Fibroblast of skin of left biceps (primary cell): ENCODE measurements at places on chromosomes 12 and 14.

DNA sequence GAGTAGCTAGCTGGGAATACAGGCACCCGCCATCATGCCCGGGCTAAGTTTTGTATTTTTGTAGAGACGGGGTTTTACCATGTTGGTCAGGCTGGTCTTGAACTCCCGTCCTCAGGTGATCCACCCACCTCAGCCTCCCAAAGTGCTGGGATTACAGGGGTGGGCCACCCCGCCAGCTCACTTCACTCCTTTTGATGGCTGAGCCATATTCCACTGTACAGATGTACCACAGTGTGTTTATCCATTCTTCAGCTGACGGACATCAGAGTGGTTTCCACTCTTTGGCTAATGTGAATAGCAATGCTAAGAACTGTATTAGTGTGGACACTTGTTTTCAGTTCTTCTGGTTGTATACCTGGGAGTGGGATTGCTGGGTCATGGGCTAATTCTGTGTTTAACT is 29.5 kb downstream of the SNRNP35 start:
- DNase-seq: no peak

GRCh38 chr12:119807380-119807779 is 69.7 kb downstream of the CIT start:
- DNase-seq: no peak

DNA sequence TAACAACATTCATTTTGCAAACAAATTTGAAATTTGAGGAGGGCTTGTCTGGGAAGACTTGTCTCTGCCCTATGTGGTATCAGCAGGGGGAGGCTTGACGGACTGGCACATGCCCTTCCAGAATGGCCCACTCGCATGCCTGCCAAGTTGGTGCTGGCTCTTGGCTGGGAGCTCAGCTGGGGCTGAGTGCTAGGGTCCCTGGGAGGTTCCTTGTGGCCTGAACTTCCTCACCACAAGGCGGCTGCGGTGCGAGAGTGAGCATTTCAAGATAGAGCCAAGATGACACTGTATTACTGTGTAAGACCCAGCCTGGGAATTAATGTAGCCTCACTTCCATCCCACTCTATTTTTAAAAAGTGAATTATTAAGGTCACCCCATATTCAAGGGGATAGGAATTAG is 271.6 kb upstream of the PLEKHG7 start:
- no peak for DNase-seq

GRCh38 chr12:110062241-110062640 is 13.9 kb upstream of the C12orf76 start:
- DNase-seq: no peak

GRCh38 chr12:65825183-65825506 is 862 bp downstream of the HMGA2 start:
- DNase-seq: no peak

GRCh38 chr12:50640321-50640939 is 123.5 kb upstream of the ATF1 start:
- DNase-seq: no peak

DNA sequence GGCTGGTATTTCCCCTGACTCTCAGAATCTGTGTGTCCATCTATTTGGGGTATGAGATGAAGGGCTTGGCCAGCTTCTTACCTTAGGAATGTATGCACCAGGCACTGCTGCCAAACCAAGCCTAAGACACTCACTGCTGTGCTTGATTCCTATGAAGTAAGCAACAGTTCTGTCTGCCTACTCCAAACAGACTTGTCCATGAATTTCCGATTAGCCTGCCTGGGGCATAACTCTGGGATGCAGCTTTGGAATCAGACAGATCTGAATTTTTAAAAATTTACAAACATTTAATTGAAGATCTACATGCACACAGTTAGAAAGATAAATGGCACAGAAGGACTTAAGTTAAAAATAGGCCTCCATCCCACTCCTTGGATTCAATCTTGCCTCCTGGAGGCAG is 59.5 kb upstream of the JDP2 start:
- no peak for DNase-seq

DNA sequence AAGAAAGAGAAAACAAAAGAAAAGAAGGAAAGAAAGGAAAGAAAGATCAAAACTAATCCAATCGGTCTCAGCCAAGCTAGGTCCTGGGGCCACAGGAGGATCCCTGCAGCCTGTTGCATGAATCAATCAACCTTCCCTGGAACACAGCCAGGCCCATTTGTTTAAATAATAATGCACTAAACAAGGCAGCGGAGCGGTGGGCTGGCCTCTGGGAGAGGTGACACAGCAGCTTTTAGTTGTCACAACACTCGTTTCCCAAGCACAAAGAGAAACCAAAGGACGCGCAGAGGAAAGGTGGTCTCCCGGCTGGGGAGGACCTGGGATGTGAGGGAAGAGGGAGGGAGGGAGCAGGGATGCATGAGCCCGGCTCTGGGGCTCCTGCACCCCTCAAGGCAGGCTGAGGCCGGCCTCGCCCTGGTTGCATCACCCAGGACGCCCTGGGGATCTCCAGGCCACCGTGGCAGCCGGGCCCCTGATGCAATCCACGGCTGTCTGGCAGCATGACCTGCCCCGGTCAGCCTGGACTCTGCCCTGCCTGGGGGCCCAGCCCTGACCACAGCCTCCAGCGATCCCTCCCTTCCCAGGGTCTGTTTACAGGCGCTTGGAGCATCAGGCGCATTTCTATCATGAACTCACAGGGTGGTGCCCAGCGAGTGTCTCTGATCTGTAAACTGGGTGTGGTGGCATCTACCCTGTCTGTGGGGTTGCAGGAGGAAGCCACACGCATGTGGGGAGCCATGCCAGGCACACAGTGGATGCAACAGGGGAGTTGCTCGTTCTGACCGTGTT is 32.5 kb downstream of the MMP17 start:
- no peak for DNase-seq

- DNase-seq: no peak
Measured at GRCh38 chr12:23585156-23585781, 364.2 kb downstream of the SOX5 start.

- no peak for DNase-seq
Measured at GRCh38 chr12:65911321-65911720, 87.0 kb downstream of the HMGA2 start.

DNA sequence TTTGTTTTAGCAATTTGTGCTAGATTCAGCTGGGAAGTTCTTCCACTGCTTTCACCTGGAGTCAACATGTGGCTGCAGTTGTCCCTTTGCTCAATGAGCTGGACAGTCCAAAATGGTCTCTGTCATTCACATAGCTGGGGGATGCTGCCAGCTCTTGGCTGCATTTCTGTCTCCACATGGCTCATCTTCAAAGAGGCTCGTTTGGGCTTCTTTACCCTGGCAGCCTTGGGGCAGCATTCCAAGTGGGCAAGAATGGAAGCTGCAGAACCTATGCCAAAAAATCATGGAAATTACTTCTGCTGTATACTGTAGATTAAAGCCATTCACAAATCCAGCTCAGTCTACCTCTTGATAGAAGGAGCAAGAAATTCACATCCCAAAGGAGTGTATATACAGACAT is 199.1 kb downstream of the SLC5A8 start:
- no peak for DNase-seq

GRCh38 chr14:35042632-35043031 is 3.4 kb upstream of the FAM177A1 start:
- DNase-seq: no peak

GRCh38 chr14:101961746-101962502 is 2.4 kb upstream of the DYNC1H1 start:
- DNase-seq: no peak

DNA sequence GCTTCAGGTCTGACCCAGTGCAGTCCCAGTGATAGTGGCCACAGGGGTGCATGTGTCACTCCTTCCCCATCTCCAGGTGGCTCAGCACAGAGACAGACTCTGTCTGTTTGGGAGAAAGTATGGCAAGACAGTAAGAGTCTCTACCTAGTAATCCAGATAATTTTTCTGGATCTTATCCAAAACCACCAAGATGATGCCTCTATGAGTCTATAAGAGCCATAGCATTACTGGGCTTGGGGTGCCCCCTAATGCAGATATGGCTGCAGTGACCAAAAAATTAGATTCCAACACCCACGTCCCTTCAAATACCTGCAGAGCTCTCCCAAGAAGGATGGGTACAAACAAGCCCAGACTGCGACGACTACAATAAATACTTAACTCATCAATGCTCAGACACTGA is 123.8 kb downstream of the GRIP1 start:
- DNase-seq: no peak

DNA sequence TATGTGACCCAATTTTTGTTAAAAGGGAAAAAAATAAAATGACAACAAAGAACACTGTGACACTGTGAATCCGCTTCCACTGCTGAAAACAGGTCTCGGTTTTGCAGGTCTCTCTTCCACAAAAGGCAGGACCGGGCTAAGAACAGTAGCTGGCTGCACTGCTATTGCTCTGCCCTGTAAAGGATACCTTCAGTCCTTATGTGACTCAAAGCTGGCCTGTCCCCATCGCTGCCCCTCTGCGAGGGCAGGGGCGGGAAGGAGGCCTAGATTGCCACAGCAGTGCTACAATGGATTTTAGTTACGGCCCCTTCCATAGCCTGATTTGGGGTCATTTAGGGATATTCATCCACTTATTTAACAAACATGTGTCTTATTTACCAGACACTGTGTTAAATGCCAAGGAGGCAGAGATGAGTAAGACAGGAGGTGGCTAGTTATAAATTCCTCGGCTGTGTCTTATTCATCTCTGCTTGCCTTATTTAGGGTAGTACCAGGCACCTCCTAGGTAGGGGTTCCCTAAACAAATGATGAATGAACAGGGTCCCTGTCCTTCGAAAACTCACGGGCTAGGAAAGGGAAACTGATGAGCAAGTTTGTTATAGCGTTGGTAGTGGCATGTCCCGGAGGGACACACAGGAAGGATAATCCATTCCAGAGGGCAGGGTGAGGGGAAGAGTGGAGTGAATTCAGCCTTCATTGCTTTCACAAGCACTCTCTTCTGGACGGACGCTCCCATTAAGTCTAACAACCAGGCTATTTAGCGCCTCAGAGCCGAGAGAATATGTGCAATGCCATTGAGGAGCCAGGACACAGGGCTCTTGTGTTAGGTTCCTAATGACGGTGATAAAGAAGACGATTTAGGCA is 73.3 kb downstream of the EID3 start:
- no peak for DNase-seq

DNA sequence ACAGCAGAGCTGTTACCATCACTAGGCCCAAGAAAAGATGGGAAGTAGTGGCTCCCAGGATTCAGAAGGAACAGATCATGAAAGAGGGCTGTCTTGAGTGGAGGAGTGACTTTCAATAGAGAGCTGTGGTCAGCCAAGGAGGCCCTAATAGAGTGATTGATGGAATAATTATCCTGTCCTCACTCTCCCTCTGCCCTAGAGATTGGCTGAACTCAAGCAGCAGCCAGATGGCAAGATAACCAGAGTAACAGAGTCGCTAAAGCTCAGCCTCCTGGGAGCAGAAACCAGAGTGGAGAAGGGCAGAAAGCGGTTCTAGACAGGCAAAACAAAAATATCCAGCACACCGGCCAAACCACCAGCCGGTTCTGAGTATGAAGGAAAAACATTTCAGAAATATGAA is 23.1 kb downstream of the GMFB start:
- no peak for DNase-seq

- DNase-seq: no peak
Measured at GRCh38 chr12:69331909-69332684, 16.1 kb upstream of the LYZ start.

GRCh38 chr14:59360923-59361794 is 104.0 kb downstream of the GPR135 start:
- no peak for DNase-seq

DNA sequence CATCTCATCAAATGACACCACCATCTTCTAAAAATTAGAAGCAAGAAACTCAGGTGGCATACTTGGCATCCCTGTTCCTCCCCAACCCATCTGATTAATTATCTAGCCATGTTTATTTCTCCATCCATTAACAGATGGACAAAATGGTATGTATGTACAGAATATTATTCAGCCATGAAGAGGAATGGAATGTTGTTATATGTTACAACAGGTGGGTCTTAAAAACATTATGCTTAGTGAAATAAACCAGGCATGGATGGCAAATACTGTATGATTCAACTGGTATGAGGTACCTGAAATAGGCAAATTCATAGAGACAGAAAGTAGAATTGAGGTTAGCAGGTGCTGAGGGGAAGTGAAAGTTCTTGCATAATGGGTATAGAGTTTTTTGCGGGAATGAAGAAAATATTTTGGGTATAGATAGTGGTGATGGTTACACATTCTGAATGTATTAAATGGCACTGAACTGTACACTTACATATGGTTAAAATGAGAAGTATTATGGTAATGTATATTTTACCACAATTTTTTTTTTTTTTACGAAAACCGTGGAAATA is 17.5 kb downstream of the YY1 start:
- no peak for DNase-seq

GRCh38 chr12:132282950-132283771 is 46.2 kb downstream of the GALNT9 start:
- no peak for DNase-seq

DNA sequence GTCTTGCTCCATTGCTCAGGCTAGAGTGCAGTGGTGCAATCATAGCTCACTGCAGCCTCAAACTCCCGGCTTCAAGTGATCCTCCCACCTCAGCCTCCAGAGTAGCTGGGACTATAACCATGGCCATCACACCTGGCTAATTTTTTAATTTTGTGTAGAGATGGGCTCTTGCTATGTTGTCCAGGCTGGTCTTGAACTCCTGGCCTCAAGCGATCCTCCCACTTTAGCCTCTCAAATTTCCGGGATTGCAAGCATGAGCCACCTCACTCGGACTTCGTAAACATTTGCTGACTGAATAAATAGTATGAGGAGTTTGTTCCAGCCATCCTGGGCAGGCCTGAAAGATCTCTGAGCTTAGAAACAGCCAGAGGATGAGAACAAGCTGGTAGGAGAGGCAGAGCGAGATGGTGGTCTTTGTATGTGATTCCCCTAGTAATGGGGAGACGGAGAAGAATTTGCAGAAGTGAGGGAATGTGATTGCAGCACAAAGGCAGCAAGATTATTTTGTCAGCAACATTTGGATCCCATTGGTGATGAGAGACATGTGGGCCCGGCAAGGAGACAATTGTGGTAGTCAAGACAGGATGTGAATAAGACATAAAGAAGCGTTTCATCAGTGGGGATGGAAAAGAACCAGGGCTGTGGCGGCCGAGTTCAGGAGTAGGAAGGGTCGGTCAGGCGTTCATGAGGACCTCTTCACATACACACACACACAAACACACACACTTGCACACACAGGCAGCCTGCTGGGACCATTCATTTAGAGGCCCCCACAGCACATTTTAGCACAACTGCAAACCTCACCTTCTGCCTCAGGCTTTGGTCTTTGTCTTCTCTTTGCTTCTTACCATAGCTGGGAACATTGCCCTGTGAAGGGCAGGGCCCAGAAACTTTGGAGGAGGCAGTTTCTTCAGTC is 155.5 kb downstream of the ZFP36L1 start:
- DNase-seq: peak; percentile 55

- DNase-seq: no peak
Measured at GRCh38 chr14:105074601-105075053, 9.4 kb upstream of the GPR132 start.

- DNase-seq: no peak
Measured at GRCh38 chr14:75428230-75429104, 645 bp downstream of the JDP2 start.

GRCh38 chr14:104154246-104154645 is 15.9 kb downstream of the KIF26A start:
- DNase-seq: no peak

- no peak for DNase-seq
Measured at GRCh38 chr12:23555825-23556207, 393.7 kb downstream of the SOX5 start.
